ENCODE measurements at places on chromosomes 16 and 17.

- H3K4me3 ChIP-seq: no peak overlapping the region
- H3K36me3 ChIP-seq: no peaks in the 10 kb centered on the region
- H3K4me1 ChIP-seq: no peaks in the 10 kb centered on the region
- no peak overlapping the region for H3K27ac ChIP-seq
- DNase-seq: no peak
Observed at GRCh38 chr16:5841974-5842373, 744.4 kb upstream of the EEF2KMT start.

- no peak for DNase-seq
- peak overlapping the region; percentile 8 for H3K27ac ChIP-seq
- H3K4me3 ChIP-seq: no peak overlapping the region
- H3K4me1 ChIP-seq: peaks cover 15% of the 10 kb centered on the region
- H3K27me3 ChIP-seq: no peaks in the 10 kb centered on the region
Observed at GRCh38 chr16:84788920-84789391, 30.8 kb upstream of the CRISPLD2 start.

- DNase-seq: no peak
- H3K4me3 ChIP-seq: peak overlapping the region; percentile 76
- H3K27ac ChIP-seq: peak overlapping the region; percentile 88
- H3K27me3 ChIP-seq: peaks cover 42% of the 10 kb centered on the region
Observed at GRCh38 chr16:983044-984030, 1.8 kb downstream of the SOX8 start.

- H3K36me3 ChIP-seq: no peaks in the 10 kb centered on the region
- peaks cover 42% of the 10 kb centered on the region for H3K4me1 ChIP-seq
- H3K27me3 ChIP-seq: no peaks in the 10 kb centered on the region
- DNase-seq: peak; percentile 68
- peak overlapping the region; percentile 86 for H3K27ac ChIP-seq
Observed at GRCh38 chr17:15457723-15458094, 9.7 kb downstream of the CDRT4 start.

- no peaks in the 10 kb centered on the region for H3K27me3 ChIP-seq
- no peaks in the 10 kb centered on the region for H3K36me3 ChIP-seq
- H3K4me3 ChIP-seq: no peak overlapping the region
- no peaks in the 10 kb centered on the region for H3K4me1 ChIP-seq
- H3K27ac ChIP-seq: no peak overlapping the region
Observed at GRCh38 chr17:28193241-28193640, 125.8 kb upstream of the TMEM97 start.

GRCh38 chr16:15996432-15997109 lies 47.2 kb downstream of the ABCC1 start:
- no peaks in the 10 kb centered on the region for H3K36me3 ChIP-seq
- DNase-seq: peak; percentile 65

- H3K4me3 ChIP-seq: no peak overlapping the region
- no peaks in the 10 kb centered on the region for H3K36me3 ChIP-seq
- no peak for DNase-seq
- no peak overlapping the region for H3K27ac ChIP-seq
Observed at GRCh38 chr16:17632667-17633066, 161.9 kb upstream of the XYLT1 start.

DNA sequence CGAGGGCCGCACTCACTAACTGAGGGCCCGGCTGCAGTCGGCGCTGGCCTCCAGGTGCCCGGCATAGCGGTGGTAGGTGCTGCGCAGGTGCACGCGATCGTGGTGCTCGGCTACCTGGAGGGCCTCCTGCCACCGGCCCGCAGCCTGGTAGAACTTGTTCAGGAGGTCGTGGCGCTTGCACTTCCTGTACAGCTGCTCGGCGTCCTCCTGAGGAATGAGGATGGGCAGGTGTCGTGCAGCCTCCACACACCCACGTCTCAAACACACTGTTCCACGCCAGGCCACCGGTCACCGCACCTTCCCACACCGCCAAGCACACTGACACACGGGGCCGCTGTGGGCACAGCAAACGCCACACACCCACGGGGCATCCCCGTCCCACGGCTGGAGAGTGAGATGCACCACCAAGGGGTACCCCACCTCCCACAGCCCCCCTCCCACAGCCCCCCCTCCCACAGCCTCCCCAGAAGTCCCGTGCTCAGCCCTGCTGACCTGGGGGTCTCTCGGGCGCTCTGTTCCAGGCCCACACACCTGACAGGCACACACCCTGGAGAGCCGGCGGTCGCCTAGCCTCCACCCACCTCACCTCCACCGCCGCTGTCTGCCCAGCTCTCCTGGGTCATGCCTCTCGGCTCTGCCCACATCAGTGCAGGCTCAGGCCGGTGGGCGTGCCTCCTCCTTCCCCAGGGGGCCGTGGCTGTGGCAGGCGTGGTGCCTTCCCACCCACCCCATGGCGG lies 7.4 kb upstream of the TMEM204 start:
- no peaks in the 10 kb centered on the region for H3K36me3 ChIP-seq
- no peaks in the 10 kb centered on the region for H3K4me1 ChIP-seq
- no peak overlapping the region for H3K27ac ChIP-seq

GRCh38 chr16:85347213-85347591 lies 234.9 kb upstream of the CIBAR2 start:
- no peaks in the 10 kb centered on the region for H3K4me1 ChIP-seq
- no peak overlapping the region for H3K4me3 ChIP-seq
- no peaks in the 10 kb centered on the region for H3K36me3 ChIP-seq
- no peak for DNase-seq
- no peaks in the 10 kb centered on the region for H3K27me3 ChIP-seq
- no peak overlapping the region for H3K27ac ChIP-seq

DNA sequence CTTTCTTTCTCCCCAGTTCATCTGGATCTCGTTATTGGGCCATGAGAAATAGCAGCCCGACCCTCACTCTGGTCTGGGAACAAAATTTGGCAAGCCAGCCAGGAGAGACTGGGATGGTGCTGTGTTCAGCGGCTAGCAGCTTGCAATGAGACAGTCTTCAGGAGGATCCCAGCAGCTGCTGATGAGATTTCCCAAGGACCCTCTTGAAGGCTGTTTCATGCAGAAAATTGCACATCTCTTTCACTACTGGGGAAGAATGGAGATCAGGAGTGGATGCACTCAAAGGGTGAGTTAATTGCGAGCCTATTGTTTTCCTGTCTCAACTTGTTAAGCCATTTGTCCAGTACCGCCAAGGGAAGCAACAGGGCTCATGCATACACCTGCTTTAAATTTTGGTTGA lies 5.5 kb upstream of the COIL start:
- no peaks in the 10 kb centered on the region for H3K36me3 ChIP-seq
- no peak overlapping the region for H3K27ac ChIP-seq
- H3K4me1 ChIP-seq: no peaks in the 10 kb centered on the region
- H3K27me3 ChIP-seq: no peaks in the 10 kb centered on the region

- no peaks in the 10 kb centered on the region for H3K36me3 ChIP-seq
- no peak overlapping the region for H3K27ac ChIP-seq
- no peak overlapping the region for H3K4me3 ChIP-seq
- H3K4me1 ChIP-seq: no peaks in the 10 kb centered on the region
- H3K27me3 ChIP-seq: no peaks in the 10 kb centered on the region
- no peak for DNase-seq
Observed at GRCh38 chr16:14155572-14156190, 84.6 kb downstream of the MRTFB start.

GRCh38 chr17:58412961-58413586 lies 4.3 kb downstream of the RNF43 start:
- DNase-seq: no peak
- H3K36me3 ChIP-seq: no peaks in the 10 kb centered on the region
- H3K27me3 ChIP-seq: no peaks in the 10 kb centered on the region
- peaks cover 11% of the 10 kb centered on the region for H3K4me1 ChIP-seq
- H3K4me3 ChIP-seq: no peak overlapping the region

GRCh38 chr17:49585422-49586027 lies 9.9 kb downstream of the NXPH3 start:
- H3K27me3 ChIP-seq: no peaks in the 10 kb centered on the region
- DNase-seq: no peak
- no peaks in the 10 kb centered on the region for H3K36me3 ChIP-seq

DNA sequence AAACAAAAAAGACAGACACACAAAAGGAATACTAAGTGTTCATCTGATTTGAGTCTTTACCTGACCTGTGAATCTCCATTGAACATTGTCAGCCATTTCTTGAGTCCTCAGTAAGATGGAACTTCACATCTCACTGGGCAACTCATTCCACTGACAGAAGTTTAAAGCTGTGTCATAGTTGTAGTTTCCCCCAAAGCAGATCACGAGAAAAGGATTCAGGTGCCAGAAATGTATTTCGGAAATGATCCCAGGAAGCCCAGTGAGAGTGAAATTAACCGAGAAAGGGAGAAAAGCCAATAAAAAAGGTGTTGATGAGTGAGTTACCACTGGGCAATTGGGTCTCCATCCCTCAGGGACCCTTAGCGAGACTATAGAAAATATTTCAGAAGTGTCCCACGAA lies 6.5 kb downstream of the CHD9 start:
- peaks cover 67% of the 10 kb centered on the region for H3K4me1 ChIP-seq
- H3K4me3 ChIP-seq: no peak overlapping the region
- DNase-seq: no peak
- H3K27ac ChIP-seq: no peak overlapping the region
- no peaks in the 10 kb centered on the region for H3K27me3 ChIP-seq

GRCh38 chr17:65297384-65297783 lies 160.2 kb downstream of the RGS9 start:
- DNase-seq: no peak
- no peaks in the 10 kb centered on the region for H3K36me3 ChIP-seq
- H3K4me1 ChIP-seq: no peaks in the 10 kb centered on the region
- H3K27ac ChIP-seq: no peak overlapping the region

DNA sequence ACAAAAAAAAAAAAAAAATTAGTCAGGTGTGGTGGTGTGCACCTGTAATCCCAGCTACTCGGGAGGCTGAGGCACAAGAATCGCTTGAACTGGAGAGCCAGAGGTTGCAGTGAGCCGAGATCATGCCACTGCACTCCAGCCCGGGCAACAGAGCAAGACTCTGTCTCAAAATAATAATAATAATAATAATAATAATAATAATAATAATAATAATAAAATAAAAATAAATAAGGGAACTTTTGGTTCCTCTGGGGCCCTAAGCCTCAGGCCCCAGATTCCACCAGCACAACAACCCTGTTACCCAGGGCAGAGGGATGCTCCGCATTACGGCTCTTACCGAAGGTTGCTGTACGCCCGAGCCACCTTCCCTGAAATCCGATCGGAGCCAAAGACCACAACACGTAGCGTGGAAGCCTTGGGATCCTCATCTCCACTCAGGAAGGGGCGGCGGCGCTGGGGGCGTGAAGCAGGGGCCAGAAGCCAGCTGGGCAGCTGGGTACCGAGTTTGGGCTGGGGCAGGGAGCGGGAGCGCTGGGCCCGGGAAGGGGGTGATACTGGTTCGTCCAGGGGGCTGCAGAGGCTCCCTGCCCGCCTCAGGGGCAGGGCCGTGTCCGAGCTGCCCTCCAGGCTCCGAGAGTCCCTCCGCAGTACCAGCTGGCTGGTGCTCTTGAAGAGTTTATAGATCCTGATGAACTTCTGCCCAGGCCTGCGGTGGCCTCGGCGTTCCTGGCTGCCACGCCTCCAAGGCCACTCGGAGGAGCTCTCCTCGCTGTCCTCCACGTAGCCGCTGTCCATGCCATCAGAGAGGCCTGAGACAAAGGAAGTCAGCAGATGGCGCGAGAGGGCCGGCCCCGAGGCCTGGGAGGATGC lies 20.6 kb upstream of the PIK3R6 start:
- H3K27me3 ChIP-seq: no peaks in the 10 kb centered on the region
- H3K4me3 ChIP-seq: no peak overlapping the region
- no peaks in the 10 kb centered on the region for H3K36me3 ChIP-seq
- no peaks in the 10 kb centered on the region for H3K4me1 ChIP-seq
- H3K27ac ChIP-seq: no peak overlapping the region

GRCh38 chr17:83179374-83179773 lies 100.0 kb downstream of the METRNL start:
- no peaks in the 10 kb centered on the region for H3K4me1 ChIP-seq
- H3K27ac ChIP-seq: no peak overlapping the region
- no peaks in the 10 kb centered on the region for H3K27me3 ChIP-seq
- H3K36me3 ChIP-seq: no peaks in the 10 kb centered on the region

- no peaks in the 10 kb centered on the region for H3K27me3 ChIP-seq
- no peak for DNase-seq
- no peaks in the 10 kb centered on the region for H3K4me1 ChIP-seq
- no peak overlapping the region for H3K27ac ChIP-seq
- H3K36me3 ChIP-seq: no peaks in the 10 kb centered on the region
Observed at GRCh38 chr17:70225276-70225675, 55.9 kb downstream of the KCNJ2 start.

- DNase-seq: no peak
Observed at GRCh38 chr16:3458278-3458851, 14.9 kb downstream of the NAA60 start.

DNA sequence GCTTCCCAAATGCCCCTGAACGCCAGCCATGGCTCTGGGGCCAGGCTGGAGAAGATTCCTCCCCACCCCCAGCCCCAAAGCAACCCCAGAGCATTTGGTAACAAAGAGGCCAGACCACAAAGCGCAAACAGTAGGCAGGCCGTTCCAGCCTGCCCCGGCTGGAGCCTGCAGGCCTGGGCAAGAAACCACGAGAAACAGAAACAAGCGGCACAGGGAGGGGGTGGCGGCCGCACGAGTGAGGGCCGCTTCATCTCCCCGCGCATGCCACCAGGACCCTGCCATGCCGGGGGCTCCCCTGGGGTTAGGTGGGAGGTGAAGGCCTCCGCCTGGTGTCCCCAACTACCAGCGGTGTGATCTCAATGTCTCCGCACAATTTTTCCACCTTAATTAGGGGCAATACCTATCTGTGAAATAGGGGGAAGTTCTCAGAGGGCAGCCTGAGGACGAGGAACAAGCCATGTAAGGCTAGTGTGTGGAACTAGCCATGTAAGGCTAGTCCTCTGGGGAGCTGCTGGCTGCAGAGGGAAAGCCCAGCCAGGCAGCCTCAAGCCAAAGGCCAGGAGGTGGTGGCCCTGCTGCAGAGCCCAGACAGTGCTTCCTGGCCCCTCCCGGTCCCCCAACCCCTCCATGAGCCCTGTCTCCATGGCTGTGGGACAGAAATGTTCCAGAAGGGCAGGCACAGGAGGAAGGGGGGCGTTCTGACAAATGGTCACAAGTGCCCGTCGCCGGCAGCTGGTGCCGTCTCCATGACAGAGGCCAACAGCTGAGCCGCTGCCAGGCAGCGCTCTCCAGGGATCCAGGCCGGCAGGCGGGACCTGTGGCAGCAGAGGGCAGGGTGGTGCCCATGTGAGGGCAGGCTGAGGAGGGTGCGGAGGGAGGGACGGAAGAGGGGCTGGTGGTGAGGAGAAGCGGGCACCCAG lies 14.5 kb upstream of the MTSS2 start:
- no peaks in the 10 kb centered on the region for H3K36me3 ChIP-seq
- no peaks in the 10 kb centered on the region for H3K27me3 ChIP-seq
- H3K4me1 ChIP-seq: peaks cover 4% of the 10 kb centered on the region

DNA sequence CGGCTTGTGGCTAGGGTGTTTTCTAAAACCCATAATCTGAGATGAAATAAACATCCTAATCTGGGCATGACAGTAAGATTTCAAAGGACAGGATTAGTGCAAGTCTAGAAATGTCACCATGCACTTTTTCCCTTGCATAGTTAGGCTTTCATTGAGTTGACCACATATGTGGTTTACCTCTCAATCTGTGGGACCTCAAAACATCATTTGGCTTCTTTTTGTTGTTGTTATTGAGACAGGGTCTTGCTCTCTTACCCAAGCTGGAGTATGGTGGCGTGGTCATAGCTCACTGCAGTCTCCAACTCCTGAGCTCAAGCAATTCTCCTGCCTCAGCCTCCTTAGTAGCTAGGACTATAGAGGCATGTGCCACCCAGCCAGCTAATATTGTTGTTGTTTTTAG lies 197.8 kb downstream of the CEP112 start:
- no peak overlapping the region for H3K27ac ChIP-seq
- no peak overlapping the region for H3K4me3 ChIP-seq
- no peaks in the 10 kb centered on the region for H3K4me1 ChIP-seq
- no peaks in the 10 kb centered on the region for H3K27me3 ChIP-seq
- no peak for DNase-seq

GRCh38 chr16:1278477-1278876 lies 22.6 kb downstream of the TPSD1 start:
- no peak overlapping the region for H3K4me3 ChIP-seq
- H3K27ac ChIP-seq: no peak overlapping the region
- H3K27me3 ChIP-seq: peaks cover 70% of the 10 kb centered on the region
